NCI-H524 treated with DMSO at 0.1 percent for 48 hours (cell line): ENCODE measurements at places on chromosomes 3 and 15.

DNA sequence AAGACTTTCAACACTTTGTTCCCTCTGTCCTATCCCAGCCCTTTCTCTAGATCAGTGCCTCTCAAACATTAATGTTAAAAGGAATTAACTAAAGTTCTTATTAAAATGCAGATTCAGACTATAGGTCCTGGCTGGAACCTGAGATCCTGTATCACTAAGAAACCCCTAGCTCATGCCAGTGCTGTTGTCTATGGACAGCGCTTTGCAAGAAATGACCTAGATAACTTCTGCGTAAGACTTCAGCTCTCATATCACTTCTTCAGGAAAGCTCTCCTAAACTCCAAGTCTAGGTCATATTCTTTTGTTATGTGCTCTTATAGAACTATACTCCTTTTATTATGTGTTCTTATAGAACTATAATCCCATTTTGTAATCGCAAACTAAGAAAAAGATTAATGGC is 67.8 kb upstream of the CDIN1 start:
- no peak for DNase-seq

DNA sequence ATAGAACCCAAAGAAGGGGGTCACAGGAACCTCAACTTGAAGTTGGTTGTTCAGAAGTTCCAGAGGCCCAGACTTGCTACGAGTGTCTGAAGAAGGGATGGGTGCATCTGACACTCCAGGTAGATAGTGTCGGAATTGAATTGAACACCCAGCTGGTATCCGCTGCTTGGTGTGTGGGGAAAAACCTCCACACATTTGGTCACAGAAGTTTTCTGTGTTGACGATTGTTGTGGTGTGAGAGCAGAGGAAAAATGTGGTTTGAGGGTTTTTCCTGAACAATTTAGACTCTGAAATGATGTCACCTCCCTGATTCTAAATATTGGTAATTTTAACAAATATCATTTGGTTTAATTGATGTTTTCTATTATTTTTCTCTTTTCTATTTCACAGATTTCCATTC is 218.8 kb upstream of the CTNNB1 start:
- DNase-seq = no peak

- no peak for DNase-seq
Observed at GRCh38 chr3:126872701-126873342, 110.1 kb upstream of the PLXNA1 start.

DNA sequence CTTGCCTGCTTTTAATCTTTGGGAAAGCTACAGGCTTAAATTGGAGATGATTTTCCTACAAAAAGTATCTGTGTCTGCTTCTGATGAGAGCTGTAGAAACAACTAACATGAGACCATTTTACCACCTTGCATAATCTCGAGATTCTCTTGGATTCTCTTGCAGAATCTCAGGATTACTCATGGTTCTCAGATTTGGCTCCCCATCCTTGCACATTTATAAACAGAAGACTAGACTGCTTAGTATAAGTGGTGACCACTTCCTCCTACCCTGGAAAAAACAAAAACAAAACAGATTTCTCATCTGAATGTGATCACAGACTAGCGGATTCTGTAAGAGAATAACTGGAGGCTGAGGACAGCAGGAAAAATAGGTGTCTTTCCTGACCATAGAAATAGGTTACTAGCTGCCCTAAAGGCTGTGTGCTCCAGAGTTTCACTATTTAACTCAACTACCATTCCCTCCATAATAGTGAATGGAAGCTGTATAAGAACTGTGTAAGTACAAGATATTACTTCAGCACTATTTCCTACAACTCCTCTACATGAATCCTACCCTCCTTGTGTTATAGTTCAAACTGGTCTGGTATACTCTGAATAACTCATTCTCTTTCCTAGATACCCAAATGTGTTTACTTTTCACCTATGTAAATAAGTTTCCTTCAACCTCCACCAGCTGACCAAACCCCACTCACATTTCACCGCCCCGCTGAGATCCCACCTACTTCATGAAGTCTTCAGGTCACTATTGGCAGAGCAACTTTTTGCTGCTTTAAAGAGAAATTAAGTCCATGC is 122.2 kb upstream of the C2CD4B start:
- DNase-seq = no peak

DNA sequence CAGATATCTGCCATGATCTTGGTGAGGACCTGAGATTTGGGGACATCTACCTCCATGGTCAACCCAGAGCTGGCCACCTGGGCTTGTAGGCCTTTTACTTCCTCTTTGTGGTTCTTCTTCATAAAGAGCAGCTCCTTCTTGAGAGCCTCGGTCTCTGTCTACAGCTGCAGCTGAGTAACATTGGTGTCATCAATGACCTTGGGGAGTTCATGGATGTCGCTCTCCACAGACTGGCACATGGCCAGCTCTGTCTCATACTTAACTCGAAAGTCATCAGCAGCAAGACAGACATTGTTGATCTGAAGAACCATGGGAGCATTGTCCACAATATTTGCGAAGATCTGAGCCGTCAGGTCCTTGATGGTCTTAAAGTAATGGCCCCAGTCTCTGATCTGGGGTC is 15.7 kb upstream of the RASA2 start:
- no peak for DNase-seq

GRCh38 chr3:66952357-66952756 is 45.8 kb upstream of the KBTBD8 start:
- DNase-seq = no peak

- no peak for DNase-seq
Observed at GRCh38 chr15:26848498-26848897, 18.4 kb upstream of the GABRA5 start.

- DNase-seq = no peak
Observed at GRCh38 chr3:183532620-183533411, 22.7 kb downstream of the KLHL6 start.

DNA sequence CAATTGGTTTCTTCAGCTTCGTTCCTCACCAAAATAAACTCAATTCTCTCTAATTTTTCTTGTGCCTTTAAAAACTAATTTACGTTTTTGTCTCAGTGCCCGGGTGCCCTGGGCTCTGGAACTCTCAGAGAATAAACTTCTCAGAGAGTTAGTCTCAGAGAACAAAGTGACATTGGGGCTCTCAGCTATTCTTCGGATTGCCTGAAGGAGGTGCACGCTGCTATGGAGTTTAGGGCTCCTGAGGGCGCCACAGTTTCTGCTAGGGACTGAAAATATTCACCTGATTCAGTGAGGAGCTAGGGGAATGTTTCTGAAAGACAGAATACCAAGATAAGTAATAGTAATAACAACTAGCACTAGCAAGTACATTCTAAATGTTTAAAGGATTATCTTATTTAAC is 22.7 kb downstream of the ZIC4 start:
- no peak for DNase-seq

- no peak for DNase-seq
Observed at GRCh38 chr3:139121513-139122220, 77.0 kb upstream of the PRR23C start.
